ENCODE measurements at places on chromosomes 1 and 21. TPM values are rescaled to one million over a fixed set of nuclear protein-coding genes. Genes with fewer than 3 reads are reported as not detected.

- DNase-seq = no peak
Observed at GRCh38 chr21:45482899-45483821, 59.1 kb downstream of the SLC19A1 start.

DNA sequence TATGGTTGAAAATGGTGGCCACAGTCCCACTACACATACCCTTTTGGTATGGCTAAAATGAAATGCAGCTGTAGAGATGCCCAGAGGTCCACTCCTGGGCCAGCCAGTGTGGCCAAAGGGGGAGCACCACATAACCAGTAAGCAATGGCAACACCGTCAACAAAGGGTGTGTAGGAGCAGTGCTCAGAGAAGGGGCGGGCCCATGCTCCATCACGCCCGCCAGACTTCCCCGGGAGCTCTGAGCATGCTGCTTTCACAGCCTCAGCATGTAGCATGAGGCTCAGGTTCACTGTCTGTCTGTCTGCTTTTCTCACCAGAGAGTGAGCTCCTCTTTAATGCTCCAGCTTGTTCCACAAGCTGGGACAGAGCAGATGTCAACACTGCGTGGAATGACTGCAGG, 537.6 kb downstream of the MATN1 start:
- no peak for DNase-seq

GRCh38 chr1:72892461-72892860, 610.1 kb upstream of the NEGR1 start:
- no peak for DNase-seq

DNA sequence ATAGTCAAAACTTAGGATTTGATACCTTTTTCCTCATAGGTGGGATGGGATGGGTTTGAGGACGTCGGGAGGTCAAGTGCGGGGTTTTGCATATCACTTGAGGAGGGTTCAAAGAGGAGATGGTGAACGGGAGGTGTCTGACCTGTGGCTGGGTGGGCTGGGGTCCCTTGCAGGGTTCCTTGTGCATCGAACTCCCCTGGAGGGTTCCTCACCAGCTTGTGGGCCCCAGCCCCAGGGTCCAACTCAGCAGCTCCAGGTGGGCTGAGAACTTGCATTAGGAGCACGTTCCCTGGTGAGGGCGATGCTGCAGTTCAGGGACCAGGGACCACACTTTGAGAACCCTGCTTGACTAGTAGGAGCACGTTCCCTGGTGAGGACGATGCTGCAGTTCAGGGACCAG, 23.2 kb downstream of the TRPM2 start:
- DNase-seq = no peak

DNA sequence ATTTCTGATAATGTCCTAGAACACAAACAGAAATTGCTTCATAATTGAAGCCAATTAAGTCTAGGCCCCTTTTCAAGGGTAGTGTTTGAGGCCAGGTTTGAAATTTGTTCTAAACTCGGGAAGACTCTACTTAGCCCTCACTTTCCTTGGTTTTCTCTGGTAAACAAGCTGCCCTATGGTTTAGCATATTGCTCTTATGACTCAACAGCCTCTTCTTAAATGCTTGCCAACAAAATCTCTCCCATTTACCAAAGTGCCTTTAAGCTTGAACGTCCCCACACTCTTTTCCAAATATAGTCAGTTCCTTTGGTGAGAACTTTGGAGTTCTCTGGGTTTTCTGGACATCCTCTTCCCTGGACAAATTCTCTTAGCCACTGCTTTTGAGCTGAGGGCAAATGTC, 5.8 kb upstream of the LCE6A start:
- DNase-seq = no peak

DNA sequence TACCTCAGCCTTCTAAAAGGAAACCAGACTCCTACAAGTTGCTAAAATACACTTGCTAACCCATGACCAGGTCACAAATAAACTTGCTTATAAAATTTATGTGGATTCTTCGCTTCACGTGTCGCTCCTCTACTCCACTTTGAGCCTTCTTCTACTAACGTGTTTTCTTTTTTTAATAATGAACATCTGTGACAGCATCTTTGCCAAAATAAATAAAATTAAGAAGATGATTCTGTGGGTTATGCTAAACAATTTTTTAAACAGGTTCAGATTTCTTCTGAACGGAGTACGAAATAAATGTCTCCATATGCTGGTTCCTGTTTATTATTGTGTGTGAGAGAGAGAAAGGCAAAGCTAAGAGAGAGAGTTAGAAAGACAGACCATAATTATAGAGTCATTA, 735.8 kb downstream of the LTN1 start:
- DNase-seq = peak; percentile 69

- no peak for DNase-seq
Observed at GRCh38 chr1:184473176-184473966, 86.5 kb downstream of the C1orf21 start.

DNA sequence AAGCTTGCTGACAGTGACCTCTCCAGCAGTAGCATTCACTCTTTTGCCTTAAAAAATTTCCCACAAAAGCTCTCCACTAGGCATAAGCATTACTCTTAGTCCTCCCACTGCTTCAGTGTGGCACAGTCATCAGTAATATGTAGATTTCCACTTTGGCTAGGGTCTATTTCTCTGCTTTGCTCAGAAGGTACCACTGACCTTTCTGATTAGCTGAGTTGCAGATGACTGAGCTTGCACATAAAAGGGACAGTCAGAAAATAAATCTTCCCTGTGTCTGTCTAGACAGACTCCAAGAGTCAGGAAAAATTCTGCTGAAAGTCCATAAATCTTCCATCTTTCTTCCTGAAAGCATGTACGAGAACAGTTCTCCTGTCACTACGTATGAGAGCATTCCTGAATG, 56.6 kb upstream of the APP start:
- no peak for DNase-seq

DNA sequence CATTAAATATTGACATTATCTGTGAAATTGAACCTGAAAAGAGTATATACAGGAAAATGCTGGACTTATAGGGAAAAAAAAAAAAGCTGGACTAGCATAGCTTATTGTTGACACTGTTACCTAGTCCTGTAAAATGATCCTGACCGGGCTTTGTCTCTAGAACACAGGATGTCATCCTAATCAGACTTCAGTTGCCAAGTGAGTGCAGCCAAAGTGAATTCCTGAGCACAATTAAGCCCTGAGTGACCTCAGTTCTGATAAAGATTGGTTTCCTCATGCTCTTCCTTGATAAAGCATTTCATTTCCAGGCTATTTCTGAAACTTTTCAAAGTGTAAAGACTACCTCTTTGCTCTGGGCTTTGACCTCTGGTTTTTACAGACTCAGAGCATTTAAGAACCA, 19.8 kb downstream of the SELP start:
- no peak for DNase-seq

DNA sequence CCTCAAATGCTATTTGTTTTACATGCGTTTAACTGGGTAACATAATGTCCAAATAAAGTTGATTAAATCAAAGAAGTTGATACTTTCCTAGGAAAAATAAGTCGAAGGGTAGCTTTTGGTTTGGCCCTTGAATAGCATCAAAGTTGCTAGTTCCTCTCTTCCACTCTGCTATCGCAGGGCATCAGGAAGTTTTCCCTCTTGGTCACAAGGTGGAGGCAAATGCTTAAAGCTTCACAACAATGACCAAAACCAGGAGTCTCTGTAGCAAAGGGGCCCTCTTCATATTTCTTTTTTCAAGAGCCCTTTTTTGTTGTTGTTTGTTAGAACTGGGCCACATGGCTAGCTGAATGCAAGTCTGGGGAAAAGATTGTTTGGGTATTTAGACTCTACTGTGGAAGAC, 668.4 kb downstream of the KCNT2 start:
- no peak for DNase-seq

DNA sequence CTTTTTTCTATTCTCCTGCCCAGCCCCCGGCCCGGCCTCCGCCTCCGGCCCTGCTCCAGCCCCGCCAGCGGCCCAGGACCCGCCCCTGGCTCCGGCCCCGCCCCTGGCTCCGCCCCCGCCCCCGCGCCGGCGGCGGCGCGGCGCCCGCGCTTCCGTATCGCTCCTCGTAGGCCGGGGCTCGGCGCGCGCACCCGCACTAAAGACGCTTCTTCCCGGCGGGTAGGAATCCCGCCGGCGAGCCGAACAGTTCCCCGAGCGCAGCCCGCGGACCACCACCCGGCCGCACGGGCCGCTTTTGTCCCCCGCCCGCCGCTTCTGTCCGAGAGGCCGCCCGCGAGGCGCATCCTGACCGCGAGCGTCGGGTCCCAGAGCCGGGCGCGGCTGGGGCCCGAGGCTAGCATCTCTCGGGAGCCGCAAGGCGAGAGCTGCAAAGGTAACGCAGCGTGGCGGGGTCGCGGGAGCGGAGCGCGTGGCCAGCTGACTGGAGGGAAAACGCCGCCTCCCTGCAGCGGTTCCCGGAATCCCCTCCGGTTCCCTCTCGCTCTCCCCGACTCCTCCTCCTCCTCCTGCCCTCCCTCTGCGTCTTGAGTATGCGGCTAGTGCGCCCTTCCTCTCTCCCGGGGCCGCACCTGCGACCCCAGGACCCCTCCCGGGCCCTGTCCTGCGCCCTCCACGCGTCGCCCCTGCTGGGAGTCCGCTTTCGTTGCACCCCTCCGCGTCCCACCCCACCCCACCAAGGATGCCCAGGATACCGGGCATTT, at the start of gene IFNAR2:
Gene IFNAR2 (plus strand): TSS at position 155 of the 761 bp plus-strand sequence. CDS start 11,985 bp downstream, outside the sequence.
- peak; percentile 55 for DNase-seq

- DNase-seq = no peak
Observed at GRCh38 chr1:227245613-227246320, 72.5 kb downstream of the CDC42BPA start.

- no peak for DNase-seq
Observed at GRCh38 chr1:5999711-6000443, 7.7 kb upstream of the NPHP4 start.

DNA sequence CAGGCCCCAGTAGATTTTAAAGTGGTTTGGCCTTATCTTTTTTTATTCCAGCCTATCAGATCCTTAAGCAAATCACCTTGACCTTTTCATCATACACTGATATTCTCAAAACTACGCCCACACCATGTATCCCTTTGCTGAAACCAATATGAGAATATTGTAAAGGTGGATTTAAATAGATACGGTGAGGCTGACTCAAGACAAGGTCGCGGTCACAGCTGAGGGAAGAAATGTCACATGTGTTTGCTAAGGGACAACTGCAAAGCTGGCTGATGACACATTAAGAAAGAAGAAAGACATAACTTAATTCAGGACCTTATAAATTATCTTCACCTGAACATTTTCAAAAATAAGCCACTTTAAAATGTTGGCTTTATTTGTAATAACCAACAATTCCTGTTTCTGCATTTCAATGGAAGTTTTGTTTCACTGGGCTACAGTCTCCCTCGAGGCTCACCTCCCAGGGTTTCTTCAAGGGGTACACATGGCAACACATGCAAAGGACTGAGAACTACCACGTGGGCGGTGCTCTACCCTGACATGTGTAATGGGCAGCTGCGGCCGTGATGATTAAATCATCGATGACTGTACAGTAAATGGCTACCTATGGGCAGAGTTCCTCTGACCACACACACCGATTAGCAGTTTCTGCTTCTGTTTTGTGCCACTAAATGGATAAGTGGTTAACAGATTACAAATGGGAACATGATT, 189.5 kb downstream of the SIPA1L2 start:
- no peak for DNase-seq

- DNase-seq = no peak
Observed at GRCh38 chr1:114113411-114114184, 40.1 kb downstream of the SYT6 start.

- DNase-seq = no peak
Observed at GRCh38 chr1:30123896-30124295, 599.5 kb downstream of the MATN1 start.

GRCh38 chr1:28606771-28607170, 14.7 kb downstream of the RAB42 start:
- no peak for DNase-seq

DNA sequence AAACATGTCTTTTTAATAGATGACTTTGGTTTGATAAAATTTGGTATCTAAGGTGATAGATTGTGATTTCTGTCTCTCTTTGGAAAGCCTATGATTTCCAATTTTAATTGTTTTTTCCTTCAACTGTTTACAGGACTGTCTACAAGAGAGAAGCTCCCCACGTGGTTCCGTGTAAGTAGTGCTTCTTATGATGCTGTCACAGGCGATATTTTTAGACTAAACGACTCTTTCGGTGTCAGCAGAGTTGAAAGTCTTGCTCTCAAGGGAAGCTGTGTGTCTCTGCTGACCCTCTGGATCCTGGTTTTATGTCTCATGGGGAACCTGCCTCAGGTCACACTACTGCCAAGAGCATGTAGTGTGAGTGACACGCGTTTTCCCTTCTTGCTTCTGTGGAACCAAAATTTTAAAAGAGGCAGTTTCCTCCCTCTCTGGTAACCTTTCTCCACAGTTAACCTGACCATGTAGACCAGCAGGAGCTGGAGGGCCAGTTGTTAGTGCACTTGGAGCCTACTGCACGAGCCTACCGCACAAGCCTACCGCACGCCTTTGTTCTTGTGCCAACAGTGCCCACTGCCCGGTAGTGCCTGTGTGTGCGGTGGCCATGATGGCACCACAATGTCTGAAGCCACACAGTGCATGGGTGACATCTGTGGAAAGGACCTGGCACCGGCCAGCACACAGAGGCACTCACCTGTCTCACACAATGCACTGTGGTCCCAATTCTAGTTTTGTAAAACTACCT, 91.9 kb downstream of the PCBP3 start:
- DNase-seq = no peak

GRCh38 chr21:42248783-42249597, 30.1 kb downstream of the ABCG1 start:
- DNase-seq = no peak

DNA sequence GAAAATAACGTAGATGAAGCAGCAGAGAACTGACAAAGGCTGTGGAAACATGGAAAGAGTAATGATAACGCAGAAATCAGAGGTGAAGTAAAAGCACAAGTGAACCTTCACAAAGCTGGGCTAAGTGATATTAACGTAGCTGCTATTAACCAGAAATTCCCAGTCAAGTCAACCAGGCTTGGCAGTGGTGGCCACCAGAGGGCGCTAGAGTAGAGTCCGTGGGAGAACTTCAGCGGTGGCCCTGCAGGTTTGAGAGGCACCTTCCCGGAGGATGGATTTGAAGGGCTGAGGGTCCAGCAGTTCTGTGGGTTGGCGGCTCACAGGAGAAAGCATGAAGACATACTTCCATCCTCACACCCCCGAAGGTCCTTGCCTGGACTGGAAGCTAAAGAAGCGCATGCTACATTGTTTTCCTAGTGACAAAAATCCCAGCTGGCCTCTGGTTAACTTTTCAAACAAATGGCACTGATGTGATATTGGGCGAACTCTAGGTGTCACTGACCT, 81.7 kb upstream of the ZNF648 start:
- DNase-seq = peak; percentile 82

Gene SON
- 119 TPM for total RNA-seq

Gene ADIPOR1
- total RNA-seq = 66.7 TPM

Gene IFNLR1
- under 0.01 TPM for total RNA-seq

Gene SLAMF9
- not detected for total RNA-seq

Gene AK4
- total RNA-seq = 0.97 TPM

Gene KIF2C
- 26.8 TPM for total RNA-seq

Gene FCAMR
- not detected for total RNA-seq
